ENCODE measurements at places on chromosomes 5 and 9. TPM values are rescaled to one million over a fixed set of nuclear protein-coding genes. Genes with fewer than 3 reads are reported as not detected.
A peak's percentile ranks its signal among the peaks of the same experiment; 100 is the strongest.

DNA sequence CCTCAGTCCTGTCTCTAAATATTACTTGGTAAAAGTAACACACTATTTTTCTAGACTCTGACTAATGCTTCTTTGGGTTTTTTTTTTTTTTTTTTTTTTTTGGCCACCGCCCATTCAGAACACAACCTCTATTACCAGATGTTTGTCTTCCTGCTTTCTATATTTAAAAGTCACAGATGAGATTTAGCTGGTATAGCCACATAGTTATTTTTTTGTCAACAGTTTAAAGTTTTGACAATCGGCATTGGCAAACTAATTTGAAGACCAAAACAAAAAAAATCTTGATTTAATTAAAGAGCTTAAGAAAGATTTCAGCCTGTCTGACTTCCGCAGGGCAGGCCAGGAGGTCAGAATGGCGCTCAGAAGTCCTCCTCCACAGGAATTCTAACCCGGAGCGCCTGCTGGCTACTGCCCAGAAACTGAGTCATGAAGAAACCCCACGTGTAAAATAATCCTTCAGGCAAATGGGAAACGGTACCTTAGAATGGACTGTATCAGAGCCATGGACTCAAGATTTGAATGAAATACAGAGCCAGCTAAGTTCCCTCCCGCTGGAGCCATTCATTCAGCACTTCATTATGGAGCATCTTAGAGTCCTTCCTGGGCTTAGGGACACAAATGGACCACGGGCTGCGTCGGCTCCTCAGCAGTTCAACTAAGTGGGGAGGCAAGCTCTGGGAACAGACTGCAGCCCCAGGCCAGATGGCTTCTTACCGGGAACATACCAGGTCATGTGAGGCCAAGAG lies 55.6 kb downstream of the PTPDC1 start:
- H3K4me3 ChIP-seq = peak overlapping the region; percentile 52
- no peaks in the 10 kb centered on the region for H3K27me3 ChIP-seq
- peaks cover 86% of the 10 kb centered on the region for H3K4me1 ChIP-seq
- no peaks in the 10 kb centered on the region for H3K36me3 ChIP-seq

DNA sequence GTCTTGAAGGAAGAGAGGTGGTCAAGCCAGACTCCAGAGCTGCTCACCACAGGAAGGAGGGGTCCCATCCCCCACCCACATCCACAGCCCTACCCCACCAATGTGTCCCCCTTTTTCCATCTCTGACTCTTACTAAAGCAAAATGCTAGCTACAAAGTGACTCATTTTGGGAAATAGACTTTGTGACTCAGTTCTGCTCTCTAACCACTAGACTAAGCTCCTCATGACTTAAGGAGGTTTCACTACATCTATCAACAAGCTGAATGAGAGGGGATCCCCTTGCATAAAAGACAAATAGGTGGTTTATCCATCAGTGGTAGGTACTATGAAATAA lies 35.1 kb upstream of the ADRB2 start:
- H3K36me3 ChIP-seq = no peaks in the 10 kb centered on the region
- H3K27ac ChIP-seq = no peak overlapping the region
- DNase-seq = no peak
- peaks cover 22% of the 10 kb centered on the region for H3K4me1 ChIP-seq
- H3K4me3 ChIP-seq = no peak overlapping the region

GRCh38 chr9:9099646-9100045 lies 1300.1 kb upstream of the DMAC1 start:
- no peaks in the 10 kb centered on the region for H3K36me3 ChIP-seq
- no peak overlapping the region for H3K27ac ChIP-seq
- no peak for DNase-seq
- no peaks in the 10 kb centered on the region for H3K4me1 ChIP-seq

SPINK6 gene
- not detected for total RNA-seq

CKS2 gene
- 29.2 TPM for total RNA-seq

DNA sequence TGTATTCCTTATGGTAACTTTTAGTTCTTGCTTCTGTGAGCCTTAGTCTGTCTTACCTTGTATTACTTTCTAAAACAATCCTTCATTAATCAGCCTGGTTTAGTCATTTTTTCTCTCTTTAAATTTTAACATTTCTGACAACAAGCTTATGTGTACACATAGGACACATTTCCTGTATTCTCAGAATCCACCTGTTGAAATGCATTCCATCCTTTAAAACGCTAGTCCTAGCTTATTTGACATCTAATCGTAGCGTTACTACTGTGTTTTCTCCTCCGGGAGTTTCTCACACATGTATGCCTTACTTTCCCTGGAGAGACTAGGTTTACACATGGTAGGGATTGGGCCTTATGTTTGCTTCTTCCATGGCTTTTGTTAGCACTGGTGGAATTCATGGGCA lies 3.8 kb downstream of the TARS1 start:
- H3K36me3 ChIP-seq = peaks cover 28% of the 10 kb centered on the region
- peaks cover 51% of the 10 kb centered on the region for H3K4me1 ChIP-seq
- H3K4me3 ChIP-seq = peak overlapping the region; percentile 8
- H3K27ac ChIP-seq = peak overlapping the region; percentile 1

GRCh38 chr5:170716396-170716795 lies 67.1 kb upstream of the GABRP start:
- H3K27me3 ChIP-seq = peaks cover 47% of the 10 kb centered on the region
- no peak overlapping the region for H3K4me3 ChIP-seq
- no peak for DNase-seq
- H3K4me1 ChIP-seq = no peaks in the 10 kb centered on the region
- no peak overlapping the region for H3K27ac ChIP-seq

DNA sequence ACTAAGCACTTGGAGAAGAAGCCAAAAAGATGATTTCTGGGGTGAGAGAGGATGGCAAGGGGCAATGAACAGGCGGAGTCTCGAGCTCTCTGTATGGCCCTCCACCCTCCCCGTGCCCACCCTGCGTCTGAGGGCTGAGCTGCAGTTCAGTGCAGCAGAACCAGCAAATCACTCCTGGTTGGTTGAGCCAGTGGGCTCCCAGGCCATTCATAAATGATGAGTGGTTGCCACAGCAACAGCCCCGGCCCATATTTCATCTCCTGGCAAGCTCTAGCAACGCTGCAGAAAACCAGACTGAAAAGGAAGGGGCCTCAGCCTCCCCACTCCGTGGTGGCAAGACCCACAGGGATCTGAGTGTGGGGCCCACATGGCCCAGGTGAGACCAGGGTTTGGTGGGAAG lies 93.8 kb upstream of the PPP1R26 start:
- H3K4me1 ChIP-seq = no peaks in the 10 kb centered on the region
- no peaks in the 10 kb centered on the region for H3K36me3 ChIP-seq
- H3K4me3 ChIP-seq = no peak overlapping the region

MVB12B gene
- total RNA-seq = 18.7 TPM

DNA sequence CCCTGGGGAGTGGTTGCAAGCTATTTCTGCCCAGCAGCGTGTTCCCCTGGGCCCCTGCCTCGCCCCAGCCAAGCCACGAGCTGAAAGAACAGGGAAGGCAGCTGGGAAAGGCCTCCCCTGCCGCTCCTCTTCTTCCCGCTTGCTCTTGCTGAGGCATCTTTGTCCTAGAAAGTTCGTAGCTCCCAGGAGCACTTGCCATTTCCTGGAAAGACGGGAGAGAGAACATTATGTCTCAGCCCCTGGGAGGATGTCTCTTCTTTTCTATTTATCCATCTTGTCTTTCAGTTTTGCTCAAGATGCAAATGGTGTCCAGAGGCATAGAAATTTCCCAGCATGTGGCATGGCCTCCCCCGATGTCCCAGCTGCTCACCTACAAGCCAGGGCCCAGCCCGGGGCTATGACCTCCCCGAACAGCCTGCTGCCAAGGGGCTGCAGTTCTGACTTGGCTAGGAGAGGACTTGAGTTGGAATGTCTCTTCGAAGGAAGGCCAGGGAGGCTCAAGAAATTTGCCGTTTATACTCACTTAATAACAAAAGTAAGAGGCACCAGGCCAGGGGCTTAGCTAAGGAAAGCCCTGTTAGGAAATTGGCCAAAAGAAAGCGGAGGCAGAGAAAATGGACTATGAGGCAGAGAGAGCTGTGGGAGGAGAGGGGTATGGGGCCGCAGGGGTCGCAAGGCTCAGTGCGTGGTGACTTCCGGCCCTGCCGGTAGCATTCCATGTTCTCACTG lies 87.3 kb downstream of the LIFR start:
- H3K27me3 ChIP-seq = no peaks in the 10 kb centered on the region
- peaks cover 39% of the 10 kb centered on the region for H3K4me1 ChIP-seq
- DNase-seq = no peak
- H3K36me3 ChIP-seq = no peaks in the 10 kb centered on the region
- no peak overlapping the region for H3K4me3 ChIP-seq
- H3K27ac ChIP-seq = peak overlapping the region; percentile 48

- no peak overlapping the region for H3K4me3 ChIP-seq
- H3K36me3 ChIP-seq = no peaks in the 10 kb centered on the region
- peaks cover 6% of the 10 kb centered on the region for H3K27me3 ChIP-seq
Measured at GRCh38 chr5:174741352-174741751, 17.0 kb downstream of the MSX2 start.

DNA sequence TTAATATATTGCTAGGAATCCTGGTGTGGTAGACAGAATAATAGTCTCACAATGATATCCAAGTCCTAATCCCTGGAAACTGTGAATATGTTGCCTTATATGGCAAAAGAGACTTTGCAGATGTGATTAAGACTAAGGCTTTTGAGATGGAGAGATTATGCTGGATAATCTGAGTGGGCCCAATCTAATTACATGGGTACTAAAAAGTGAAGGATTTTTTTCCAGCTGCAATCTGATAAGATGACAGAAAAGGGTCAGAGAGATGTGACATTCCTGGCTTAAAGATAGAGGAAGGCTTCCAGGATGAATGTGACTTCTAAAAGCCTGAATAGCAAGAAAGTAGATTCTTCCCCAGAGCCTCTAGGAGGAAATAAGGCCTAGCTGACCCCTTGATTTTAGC lies 80.7 kb upstream of the MPDZ start:
- DNase-seq = no peak
- H3K27me3 ChIP-seq = no peaks in the 10 kb centered on the region
- no peaks in the 10 kb centered on the region for H3K36me3 ChIP-seq
- H3K27ac ChIP-seq = no peak overlapping the region
- no peak overlapping the region for H3K4me3 ChIP-seq

DNA sequence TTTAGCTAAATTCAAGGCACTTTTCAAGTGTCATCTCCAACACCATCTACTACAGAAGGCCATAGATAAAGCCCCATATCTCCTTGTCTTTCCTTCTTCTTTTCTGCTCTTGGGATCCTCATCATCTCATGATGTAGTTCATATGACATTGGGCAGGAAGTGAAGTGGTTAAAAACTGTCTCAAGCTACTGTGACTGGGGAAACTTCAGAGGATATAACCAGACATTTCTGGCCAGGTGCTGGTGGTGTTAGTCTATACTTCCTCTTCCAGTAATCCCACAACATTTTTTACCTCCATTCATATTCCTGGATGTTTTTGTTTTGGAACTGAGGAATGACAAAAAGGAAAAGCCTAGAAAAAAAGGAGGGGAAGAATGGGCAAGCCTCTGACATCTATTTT lies 188.7 kb downstream of the LURAP1L start:
- peaks cover 29% of the 10 kb centered on the region for H3K4me1 ChIP-seq
- peak overlapping the region; percentile 20 for H3K27ac ChIP-seq
- H3K4me3 ChIP-seq = no peak overlapping the region
- peaks cover 4% of the 10 kb centered on the region for H3K36me3 ChIP-seq
- DNase-seq = no peak

SPATA31C1 gene
- not detected for total RNA-seq

FYB1 gene
- total RNA-seq = not detected

GRCh38 chr5:151949701-151950308 lies 25.2 kb upstream of the GLRA1 start:
- no peaks in the 10 kb centered on the region for H3K36me3 ChIP-seq
- H3K27me3 ChIP-seq = peaks cover 20% of the 10 kb centered on the region
- no peak overlapping the region for H3K27ac ChIP-seq
- H3K4me1 ChIP-seq = no peaks in the 10 kb centered on the region

GRCh38 chr9:94150890-94151650 lies 66.8 kb downstream of the PTPDC1 start:
- no peak for DNase-seq
- peaks cover 34% of the 10 kb centered on the region for H3K4me1 ChIP-seq
- no peaks in the 10 kb centered on the region for H3K27me3 ChIP-seq
- no peak overlapping the region for H3K4me3 ChIP-seq
- H3K36me3 ChIP-seq = peaks cover 5% of the 10 kb centered on the region
- peak overlapping the region; percentile 75 for H3K27ac ChIP-seq

GABRB2 gene
- total RNA-seq = not detected
